ENCODE measurements at places on chromosomes 1 and 21. TPM values are rescaled to one million over a fixed set of nuclear protein-coding genes. Genes with fewer than 3 reads are reported as not detected.

The PDPN gene
- total RNA-seq: 33.3 TPM

The FLG2 gene
- not detected for total RNA-seq

The EXTL1 gene
- 0.24 TPM for total RNA-seq

The INSRR gene
- not detected for total RNA-seq

The CD2 gene
- total RNA-seq: 9.8 TPM

The KCNH1 gene
- total RNA-seq: not detected

The HMGN1 gene
- total RNA-seq: 139 TPM

The HES3 gene
- not detected for total RNA-seq

The LRRC3 gene
- 4.0 TPM for total RNA-seq

The SERINC2 gene
- total RNA-seq: 32.3 TPM

The RNU1-4 gene
- total RNA-seq: 6,803 TPM

The FAM72A gene
- total RNA-seq: 5.2 TPM

The SPRR3 gene
- not detected for total RNA-seq

The CFHR3 gene
- total RNA-seq: 0.24 TPM

GRCh38 chr1:115640384-115640783 lies 1.4 kb upstream of the VANGL1 start:
- no peak for DNase-seq

GRCh38 chr1:167826127-167826526 lies 87.8 kb downstream of the ADCY10 start:
- no peak for DNase-seq

GRCh38 chr21:41008974-41009373 lies 159.0 kb upstream of the BACE2 start:
- DNase-seq: no peak

DNA sequence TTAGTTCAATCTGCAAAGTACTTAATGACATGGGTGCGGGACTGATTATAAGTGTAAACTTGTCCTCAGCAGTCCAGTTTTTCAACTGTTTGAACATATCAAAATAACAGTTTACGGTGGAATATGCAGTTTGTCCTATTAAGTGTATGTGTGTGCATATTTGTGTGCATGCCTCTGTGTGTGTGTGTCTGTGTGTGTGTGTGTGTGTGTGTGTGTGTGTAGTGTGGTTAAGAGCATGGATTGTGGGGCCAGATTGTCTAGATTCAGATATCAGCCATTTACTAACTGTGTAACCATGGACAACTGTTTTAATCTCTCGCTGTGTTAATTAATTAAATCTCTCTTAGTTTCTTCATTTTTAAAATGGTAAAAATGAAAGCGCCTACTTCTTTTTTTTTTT lies 39.0 kb downstream of the NEXN start:
- DNase-seq: no peak

- peak; percentile 66 for DNase-seq
These were observed 17.7 kb upstream of the A3GALT2 start for GRCh38 chr1:33338440-33339211.

DNA sequence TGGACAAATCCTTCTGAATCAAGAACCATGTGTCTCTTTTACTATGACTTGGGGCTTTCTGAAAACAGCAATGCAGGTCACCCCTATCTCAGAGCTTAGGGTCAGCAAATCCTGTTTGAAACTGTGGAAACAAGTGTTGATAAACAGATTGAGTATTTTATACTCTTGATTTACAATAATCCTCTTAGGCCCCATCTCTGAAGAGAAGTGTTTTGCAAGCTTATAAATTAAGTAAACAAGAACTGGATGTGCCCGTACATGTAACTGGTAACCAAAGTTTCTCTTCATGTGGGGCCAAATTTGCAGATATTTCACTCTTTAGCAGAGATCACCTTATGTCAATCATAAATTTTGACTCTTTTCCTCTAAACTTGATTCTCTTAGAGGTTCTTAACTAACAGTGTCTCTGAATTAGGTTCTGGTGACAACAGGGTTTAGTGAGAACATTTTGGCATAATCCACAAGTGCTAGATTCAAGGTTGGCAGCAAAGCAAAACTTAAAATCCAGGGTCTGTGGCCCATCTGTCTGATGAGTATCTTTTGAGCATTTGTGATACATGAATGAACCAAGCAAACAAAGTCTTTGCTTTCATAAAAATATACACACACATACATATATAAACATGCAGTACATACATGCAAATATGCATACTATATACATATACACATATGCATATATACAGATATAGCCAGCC lies 183.0 kb upstream of the HOOK1 start:
- DNase-seq: no peak

- DNase-seq: no peak
These were observed 66.9 kb downstream of the PAX7 start for GRCh38 chr1:18697541-18697940.

GRCh38 chr1:172448995-172449584 lies 5.2 kb upstream of the PIGC start:
- DNase-seq: no peak

- DNase-seq: no peak
These were observed 574.1 kb downstream of the PTPRU start for GRCh38 chr1:29810121-29811120.

DNA sequence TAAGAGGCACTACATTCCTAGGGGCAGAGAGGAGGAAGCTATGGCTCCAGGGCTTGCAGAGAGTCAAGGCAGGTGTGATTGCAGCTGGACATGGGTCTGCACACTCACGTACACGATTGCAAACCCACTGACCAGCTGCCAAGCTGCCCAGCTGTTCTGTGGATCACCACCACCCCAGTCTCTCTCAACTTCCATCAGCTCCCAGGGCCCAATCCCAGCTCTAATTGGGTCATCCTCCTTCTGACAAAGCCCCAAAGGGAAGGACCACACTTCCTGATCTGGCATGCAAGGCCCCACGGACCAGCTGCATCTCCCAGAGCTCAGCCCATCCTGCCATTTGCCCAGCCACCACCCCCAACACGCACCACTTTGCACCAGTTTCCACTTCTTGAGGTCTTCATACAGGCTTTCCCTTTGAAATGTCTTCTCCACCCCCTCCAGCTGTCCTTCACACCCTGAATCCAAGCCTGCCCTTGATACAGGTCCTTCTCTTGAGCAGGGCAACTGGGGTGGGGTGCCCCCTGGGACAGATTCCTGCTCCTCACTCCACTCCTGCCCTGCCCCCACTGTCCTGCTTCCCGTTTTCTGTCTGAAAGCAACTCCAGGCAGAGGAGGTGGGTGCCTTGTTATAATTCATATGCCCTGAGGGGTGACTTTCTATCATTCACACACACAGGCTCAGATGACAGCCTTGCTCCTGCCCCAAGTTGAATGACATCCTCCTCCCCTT lies 179.4 kb upstream of the EDN2 start:
- DNase-seq: no peak

DNA sequence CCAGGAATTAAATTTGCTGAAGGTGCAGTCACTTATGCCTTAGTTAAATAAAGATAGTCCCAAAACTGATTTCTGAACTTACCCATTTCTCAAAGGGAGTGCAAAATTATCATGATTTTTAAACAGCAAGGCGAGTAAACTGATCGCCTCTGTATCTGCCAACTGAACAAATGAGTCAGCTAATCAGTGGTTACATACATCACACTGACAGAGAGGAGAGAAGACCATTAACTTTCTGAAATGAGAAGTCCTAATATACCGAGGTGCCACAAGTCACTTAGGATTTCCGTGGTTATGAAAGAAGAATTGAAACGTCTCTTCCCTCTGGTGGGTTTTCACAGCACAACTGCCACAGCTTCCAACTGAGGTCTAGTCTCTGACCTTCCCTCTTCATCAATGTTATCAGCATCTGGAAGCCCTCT lies 400.7 kb downstream of the SMYD3 start:
- no peak for DNase-seq

DNA sequence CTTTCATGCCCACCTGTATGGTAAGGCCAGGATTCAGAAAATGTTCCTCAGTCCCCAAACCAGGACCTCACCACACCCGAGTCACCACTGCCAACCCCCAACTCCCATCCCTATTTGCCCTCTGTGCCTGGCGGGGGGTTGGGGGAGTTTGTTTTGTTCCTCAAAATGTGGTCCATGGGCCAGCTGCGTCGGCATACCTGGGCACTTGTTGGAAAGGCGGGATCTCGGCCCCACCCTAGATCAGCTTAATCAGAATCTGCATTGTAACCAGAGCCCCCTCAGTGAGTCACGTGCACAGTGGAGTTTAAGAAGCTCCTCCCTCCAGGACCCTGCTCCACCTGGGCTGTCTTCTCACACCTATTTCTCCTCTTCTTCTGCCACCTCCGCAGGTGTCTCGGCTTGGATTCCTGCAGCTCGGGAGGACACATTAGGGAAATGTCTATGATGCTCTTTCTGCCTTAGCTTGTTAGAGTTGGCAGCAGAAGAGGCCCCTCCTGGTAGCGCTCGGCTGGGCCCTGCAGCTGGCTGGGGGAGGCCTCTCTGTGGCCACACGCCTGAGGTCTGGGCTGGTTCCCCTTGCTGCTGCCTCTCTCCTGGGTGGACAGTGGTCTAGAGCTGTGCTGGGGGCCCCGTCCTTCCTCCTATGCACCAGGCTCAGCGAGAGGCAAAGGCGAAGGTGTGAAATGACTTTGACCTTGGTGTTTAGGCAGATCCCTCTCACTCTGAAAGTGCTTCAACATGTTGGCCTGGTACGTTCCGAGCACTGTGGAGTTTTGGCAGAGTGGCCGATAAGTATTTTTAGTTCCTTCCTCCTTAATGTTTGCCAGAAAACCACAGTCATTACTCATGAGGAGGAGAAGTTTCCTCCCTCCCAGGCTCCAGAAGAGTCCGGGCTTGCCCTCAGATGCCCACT lies 41.8 kb upstream of the CAMTA1 start:
- DNase-seq: peak; percentile 56

DNA sequence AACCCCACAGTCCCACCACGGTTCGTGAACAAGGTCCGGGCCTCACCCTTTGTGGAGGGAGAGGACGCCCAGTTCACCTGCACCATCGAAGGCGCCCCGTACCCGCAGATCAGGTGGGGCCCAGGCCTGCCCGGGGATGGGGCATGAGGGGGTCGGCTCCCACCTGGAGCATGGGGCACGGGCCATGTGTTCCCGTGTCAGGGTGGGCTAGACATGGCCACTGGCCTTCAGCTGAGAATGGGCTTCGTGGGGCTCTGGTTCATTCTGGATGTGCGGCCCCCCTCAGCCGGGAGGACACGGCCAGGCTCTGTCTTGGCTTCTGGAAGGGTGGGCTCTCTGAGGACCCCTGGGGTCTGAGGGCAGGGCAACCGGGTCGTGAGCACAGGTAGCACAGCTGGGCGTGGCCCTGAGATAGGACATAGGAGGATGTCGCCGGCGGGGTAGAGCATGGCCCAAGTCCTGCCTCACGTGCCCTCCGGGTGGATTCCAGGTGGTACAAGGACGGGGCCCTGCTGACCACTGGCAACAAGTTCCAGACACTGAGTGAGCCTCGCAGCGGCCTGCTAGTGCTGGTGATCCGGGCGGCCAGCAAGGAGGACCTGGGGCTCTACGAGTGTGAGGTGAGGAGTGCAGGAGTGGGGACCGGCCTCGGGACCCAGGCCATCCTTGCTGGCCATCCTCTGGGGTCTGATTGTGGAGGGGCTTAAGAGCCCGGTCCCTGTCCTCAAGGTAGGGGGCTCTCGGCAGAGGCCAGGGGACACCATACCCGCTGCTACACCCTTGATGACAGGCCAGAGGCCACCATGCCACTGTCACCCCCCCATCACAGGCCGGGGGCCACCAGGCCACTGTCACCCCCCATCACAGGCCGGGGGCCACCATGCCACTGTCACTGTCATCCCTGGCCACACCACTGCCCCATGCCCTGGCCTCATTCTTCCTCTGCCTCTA lies 55.5 kb downstream of the TRIM11 start:
- DNase-seq: peak; percentile 41

- DNase-seq: no peak
These were observed 244.5 kb downstream of the ADGRL2 start for GRCh38 chr1:82045221-82045620.

DNA sequence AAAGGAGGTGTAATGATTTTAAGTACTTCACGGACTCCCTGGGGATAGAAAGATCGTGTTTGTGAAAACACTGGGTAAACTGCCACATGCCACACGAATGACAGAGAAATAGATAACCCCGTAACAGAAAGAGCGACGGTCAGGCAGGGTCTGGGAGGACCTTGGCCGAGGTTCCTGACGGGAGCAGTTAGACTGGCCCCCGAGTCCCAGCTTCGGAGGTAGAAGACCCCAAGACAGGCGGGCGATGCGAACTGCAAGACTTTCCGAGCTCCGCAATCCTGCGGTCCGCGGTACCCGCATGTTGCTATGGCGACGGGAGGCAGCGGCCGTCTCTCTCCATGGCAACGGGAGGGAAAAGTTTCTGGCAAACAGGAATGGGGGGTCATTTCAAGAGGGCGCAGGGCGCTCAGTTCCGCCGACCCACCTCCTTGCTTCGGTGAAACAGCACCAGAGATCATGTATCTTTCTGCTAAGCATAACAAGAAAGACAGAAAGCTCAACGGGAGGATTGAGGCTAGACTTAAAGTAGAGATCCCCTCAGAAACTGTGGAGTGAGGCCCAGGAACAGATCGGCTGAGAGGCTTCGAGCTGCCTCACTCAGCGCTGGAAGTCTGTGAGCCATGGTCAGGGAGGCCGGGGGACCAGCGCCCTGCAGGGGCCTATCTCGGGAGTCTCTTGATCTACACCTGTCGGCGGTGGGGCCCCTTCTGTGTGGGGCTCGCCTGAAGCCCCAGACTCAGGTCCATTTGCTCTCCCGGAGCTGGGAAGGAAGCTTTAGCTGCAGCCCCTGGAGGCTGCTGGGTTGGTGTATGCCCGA lies 685 bp upstream of the SYT6 start:
- peak; percentile 45 for DNase-seq

- DNase-seq: no peak
These were observed 63.1 kb upstream of the KLHDC7A start for GRCh38 chr1:18417316-18418269.

GRCh38 chr1:171566467-171566866 lies 55.6 kb upstream of the MYOCOS start:
- DNase-seq: no peak

GRCh38 chr1:164560121-164560541 lies 1.1 kb downstream of the PBX1 start:
- no peak for DNase-seq

- DNase-seq: no peak
These were observed 117.0 kb downstream of the NAV1 start for GRCh38 chr1:201655910-201656309.

DNA sequence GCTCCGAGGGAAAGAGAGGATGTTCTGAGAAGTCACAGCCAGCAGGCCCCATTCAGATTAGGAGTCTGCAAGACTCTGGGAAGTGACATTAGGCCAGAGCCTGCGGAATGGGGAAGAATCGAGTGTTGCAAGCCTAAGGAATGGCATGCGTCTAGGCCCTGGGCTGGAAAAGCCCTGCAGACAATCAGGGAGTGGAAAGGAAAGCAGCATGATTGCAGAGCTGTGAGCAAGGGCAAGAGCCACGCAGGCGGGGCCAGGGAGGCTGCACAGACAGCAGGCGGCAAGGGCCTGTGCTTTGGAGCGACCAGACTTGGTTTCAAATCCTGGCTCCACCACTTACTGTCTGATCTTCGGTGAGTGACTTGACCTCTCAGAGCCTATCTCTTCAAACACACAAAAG lies 118.2 kb downstream of the RRAGC start:
- DNase-seq: no peak

- DNase-seq: no peak
These were observed 160.5 kb downstream of the PTBP2 start for GRCh38 chr1:96882096-96882495.
